ENCODE measurements at places on chromosomes 6 and 20. TPM values are rescaled to one million over a fixed set of nuclear protein-coding genes. Genes with fewer than 3 reads are reported as not detected.

DNA sequence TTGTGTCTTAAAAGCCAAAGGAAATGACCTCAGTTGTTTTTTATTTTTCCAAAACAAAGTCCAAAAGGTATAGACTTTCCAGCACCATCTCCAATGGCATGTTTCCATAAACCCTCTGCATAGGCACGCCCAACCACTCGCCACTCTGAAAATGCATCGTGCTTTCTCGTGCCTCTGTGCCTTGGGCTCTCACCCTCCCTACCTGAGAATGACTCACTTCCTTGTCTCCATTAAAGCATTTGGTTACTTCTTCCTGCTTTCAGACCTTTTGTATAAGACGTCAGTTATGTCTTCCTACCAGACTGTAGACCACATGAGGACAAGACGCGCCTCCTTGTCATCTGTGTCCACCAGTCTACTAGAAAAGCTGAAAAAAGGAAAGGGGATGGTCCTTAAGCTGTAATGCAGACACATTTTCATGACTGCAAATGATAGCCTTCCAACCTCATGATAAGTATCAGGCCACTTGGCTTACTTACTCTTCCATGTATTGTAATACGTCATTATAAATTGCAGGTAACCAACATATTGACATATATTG is 61.2 kb upstream of the CDYL start:
- no peak overlapping the region for H3K4me3 ChIP-seq
- H3K4me1 ChIP-seq = no peaks in the 10 kb centered on the region
- H3K27ac ChIP-seq = no peak overlapping the region
- H3K27me3 ChIP-seq = no peaks in the 10 kb centered on the region
- H3K36me3 ChIP-seq = no peaks in the 10 kb centered on the region

DNA sequence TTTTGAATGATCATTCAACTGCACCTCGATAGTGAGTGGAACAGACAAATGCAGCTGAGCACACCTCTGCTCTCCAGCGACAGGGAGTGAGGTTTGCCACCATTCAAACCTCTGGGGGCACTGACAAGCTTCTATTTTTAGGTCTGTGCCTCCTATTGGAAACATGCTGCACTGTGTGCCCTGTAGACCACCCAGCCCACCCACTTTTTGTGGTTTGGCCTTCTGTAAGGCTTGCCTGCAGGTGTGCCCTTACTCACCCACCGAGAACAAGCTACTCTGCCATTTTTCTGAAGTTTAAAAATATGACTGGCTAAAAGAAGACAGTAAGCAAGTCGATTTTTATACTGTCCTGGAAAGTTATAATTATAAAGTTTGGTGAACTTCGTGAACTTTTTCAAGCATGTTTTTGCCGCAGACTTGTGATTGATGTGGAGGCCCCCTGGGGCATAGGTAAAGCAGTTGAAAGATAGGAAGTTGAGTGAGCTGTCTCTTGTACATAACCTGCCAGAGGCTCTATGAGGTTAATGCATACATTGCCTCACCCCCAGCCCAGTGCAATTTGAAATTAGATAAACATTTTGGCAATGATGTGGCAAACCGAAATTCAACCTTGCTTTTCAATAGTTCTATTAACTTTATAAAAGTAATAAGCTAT is 53.8 kb downstream of the ADGRG6 start:
- no peak overlapping the region for H3K4me3 ChIP-seq
- H3K36me3 ChIP-seq = no peaks in the 10 kb centered on the region
- DNase-seq = no peak
- peaks cover 14% of the 10 kb centered on the region for H3K4me1 ChIP-seq
- no peaks in the 10 kb centered on the region for H3K27me3 ChIP-seq

GRCh38 chr6:127435626-127436220 is 23.5 kb downstream of the KIAA0408 start:
- no peak overlapping the region for H3K4me3 ChIP-seq
- no peaks in the 10 kb centered on the region for H3K27me3 ChIP-seq
- H3K4me1 ChIP-seq = peaks cover 4% of the 10 kb centered on the region
- H3K27ac ChIP-seq = no peak overlapping the region
- H3K36me3 ChIP-seq = no peaks in the 10 kb centered on the region

Gene SLC44A4
- total RNA-seq = not detected

- no peak for DNase-seq
- no peak overlapping the region for H3K27ac ChIP-seq
- peaks cover 14% of the 10 kb centered on the region for H3K4me1 ChIP-seq
- H3K36me3 ChIP-seq = no peaks in the 10 kb centered on the region
- H3K27me3 ChIP-seq = no peaks in the 10 kb centered on the region
Observed at GRCh38 chr6:5679691-5680090, 327.0 kb downstream of the NRN1 start.

Gene HIVEP2
- total RNA-seq = 18.2 TPM

- H3K4me3 ChIP-seq = no peak overlapping the region
- H3K27ac ChIP-seq = no peak overlapping the region
- peaks cover 15% of the 10 kb centered on the region for H3K4me1 ChIP-seq
- no peaks in the 10 kb centered on the region for H3K36me3 ChIP-seq
- no peaks in the 10 kb centered on the region for H3K27me3 ChIP-seq
Observed at GRCh38 chr6:109253366-109253765, 128.9 kb downstream of the CD164 start.

- no peak overlapping the region for H3K4me3 ChIP-seq
- H3K27me3 ChIP-seq = no peaks in the 10 kb centered on the region
- peaks cover 12% of the 10 kb centered on the region for H3K36me3 ChIP-seq
Observed at GRCh38 chr6:112178846-112179245, 75.5 kb downstream of the LAMA4 start.

- H3K27me3 ChIP-seq = peaks cover 62% of the 10 kb centered on the region
- H3K4me3 ChIP-seq = no peak overlapping the region
- no peaks in the 10 kb centered on the region for H3K36me3 ChIP-seq
Observed at GRCh38 chr20:20364593-20365479, 3.1 kb upstream of the INSM1 start.

Gene SLC4A11
- 4.9 TPM for total RNA-seq

DNA sequence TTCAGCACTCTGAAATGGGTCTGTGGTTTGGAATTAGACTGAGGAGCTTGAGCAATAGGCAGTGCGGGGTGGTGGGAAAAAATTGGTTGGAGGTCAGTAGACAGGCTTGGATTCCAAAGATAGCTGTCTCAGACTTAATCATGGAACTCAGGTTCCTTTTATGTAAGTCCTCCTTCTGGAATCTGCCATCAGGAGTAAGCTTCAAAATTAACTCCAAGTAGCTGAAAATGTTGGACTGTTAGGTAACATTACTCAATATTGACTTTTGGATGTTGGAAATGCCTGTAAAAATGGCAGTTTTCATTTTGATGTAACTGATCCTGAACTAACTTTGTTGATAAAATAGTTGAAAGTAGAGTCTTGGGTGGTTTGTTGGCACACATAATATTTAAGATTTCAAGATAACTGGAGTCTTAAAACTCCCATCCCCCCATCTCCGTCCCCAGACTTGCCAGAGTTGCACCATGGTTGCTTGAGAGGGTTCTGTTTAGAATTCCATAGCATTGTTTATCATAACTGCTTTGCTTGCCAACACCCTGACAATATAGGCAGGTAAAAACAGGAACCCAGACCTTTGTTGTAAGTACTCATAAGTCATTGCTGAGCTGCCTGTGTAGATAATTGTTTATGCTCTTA is 83.0 kb downstream of the PHF20 start:
- H3K4me3 ChIP-seq = no peak overlapping the region
- H3K36me3 ChIP-seq = peaks cover 20% of the 10 kb centered on the region
- H3K27ac ChIP-seq = peak overlapping the region; percentile 49
- H3K4me1 ChIP-seq = peaks cover 14% of the 10 kb centered on the region

- H3K4me3 ChIP-seq = no peak overlapping the region
- H3K27me3 ChIP-seq = no peaks in the 10 kb centered on the region
- DNase-seq = no peak
- no peaks in the 10 kb centered on the region for H3K36me3 ChIP-seq
Observed at GRCh38 chr6:2464641-2465040, 219.2 kb upstream of the GMDS start.

DNA sequence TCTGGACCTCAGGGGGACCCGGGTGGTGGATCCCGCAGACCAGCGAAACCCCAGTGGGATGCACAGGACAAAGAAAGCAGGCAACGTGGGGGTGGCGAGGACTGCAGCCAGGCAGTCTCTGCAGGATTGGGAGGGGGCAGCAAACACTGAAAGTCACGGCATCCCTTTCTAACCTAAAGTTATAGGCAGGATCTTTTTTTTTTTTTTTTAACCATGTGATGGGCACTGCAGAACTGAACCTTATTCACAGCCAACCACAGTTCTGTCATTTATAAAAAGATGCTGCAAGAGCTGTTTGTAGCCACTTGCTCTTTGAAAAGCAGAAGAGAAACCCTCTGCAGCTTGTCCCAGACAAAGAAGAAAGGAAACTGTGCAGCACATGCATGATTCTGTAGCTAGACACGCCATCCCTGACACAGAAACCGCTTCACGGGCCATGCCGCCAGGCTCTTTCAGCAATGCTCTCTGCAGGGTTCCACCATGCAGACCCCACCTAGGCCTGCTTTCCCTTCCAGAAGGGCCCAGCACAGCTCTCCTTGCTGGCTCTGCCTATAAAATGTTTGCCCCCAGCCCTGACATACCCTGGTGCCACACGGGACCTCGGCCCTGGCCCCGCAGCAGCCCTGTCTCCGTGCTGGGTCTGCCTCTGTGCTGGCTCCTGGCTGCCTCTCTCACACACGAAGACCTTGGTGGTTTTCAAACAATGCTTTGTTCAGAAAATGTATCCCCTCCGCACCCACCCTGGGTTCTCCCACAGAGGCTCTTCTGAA is 70.8 kb downstream of the PYGB start:
- no peak overlapping the region for H3K27ac ChIP-seq
- no peak overlapping the region for H3K4me3 ChIP-seq
- no peak for DNase-seq

DNA sequence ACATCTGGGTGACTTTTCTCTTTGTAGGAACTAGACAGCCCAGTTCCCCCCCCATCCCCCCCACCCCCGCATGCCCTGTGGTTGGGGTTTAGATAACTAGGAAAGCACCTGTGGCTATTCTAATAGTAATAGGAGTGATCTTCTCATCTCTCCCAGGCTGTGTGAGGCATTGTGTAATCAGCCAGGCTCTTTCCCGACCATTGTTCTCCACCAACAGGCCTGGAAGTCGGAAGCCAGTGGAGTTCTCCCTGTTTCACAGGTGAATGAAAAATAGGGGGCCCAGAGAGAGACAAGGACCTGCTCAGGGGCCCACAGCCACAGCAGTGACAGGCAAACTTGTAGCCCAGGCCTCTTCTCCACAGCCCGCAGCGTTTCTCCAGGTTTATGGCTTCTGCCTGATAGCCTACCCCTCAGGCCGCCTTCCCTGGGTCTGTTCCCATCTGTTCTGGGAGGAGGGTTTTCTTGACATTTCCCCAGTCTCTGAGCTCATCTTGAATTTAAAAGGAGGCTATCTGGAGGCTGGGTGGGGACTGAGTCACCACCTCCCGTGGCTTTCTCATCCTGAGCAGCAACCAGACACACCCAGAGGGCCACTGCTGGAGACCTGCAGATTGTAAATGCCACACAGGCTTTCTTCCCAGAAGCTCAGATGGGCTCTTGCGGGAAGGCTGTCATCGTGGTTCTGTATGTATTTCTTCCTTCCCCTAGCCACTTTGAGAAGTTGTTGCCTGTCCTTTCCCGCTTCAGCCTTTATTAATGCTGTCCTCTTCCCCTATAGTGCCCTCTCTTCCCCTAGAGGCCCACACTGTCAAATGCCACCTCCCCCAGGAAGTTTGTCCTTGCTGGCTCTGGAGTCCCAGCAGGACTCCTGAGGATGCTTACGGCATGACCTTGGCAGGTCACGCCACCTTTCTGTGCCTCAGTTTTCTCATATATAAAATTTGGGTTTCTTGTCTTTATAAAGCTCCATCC is 75.9 kb upstream of the MYL9 start:
- no peak for DNase-seq
- peak overlapping the region; percentile 90 for H3K27ac ChIP-seq
- peak overlapping the region; percentile 61 for H3K4me3 ChIP-seq
- peaks cover 76% of the 10 kb centered on the region for H3K4me1 ChIP-seq
- H3K36me3 ChIP-seq = peaks cover 2% of the 10 kb centered on the region

GRCh38 chr20:38170219-38170825 is 5.3 kb upstream of the TGM2 start:
- DNase-seq = no peak
- H3K4me3 ChIP-seq = no peak overlapping the region
- peaks cover 78% of the 10 kb centered on the region for H3K4me1 ChIP-seq
- H3K36me3 ChIP-seq = no peaks in the 10 kb centered on the region

Gene LINC00237
- not detected for total RNA-seq

Gene GUCA1A
- total RNA-seq = not detected

GRCh38 chr20:36865076-36865860 is 10.7 kb upstream of the TLDC2 start:
- DNase-seq = no peak
- H3K27me3 ChIP-seq = no peaks in the 10 kb centered on the region
- H3K27ac ChIP-seq = no peak overlapping the region
- peak overlapping the region; percentile 71 for H3K4me3 ChIP-seq
- no peaks in the 10 kb centered on the region for H3K36me3 ChIP-seq

All from chondrocyte (in vitro differentiated cells).